ENCODE measurements at places on chromosomes 1 and 21.

- no peak for DNase-seq
These were observed 3.0 kb downstream of the TTC39A start for GRCh38 chr1:51327386-51327785.

DNA sequence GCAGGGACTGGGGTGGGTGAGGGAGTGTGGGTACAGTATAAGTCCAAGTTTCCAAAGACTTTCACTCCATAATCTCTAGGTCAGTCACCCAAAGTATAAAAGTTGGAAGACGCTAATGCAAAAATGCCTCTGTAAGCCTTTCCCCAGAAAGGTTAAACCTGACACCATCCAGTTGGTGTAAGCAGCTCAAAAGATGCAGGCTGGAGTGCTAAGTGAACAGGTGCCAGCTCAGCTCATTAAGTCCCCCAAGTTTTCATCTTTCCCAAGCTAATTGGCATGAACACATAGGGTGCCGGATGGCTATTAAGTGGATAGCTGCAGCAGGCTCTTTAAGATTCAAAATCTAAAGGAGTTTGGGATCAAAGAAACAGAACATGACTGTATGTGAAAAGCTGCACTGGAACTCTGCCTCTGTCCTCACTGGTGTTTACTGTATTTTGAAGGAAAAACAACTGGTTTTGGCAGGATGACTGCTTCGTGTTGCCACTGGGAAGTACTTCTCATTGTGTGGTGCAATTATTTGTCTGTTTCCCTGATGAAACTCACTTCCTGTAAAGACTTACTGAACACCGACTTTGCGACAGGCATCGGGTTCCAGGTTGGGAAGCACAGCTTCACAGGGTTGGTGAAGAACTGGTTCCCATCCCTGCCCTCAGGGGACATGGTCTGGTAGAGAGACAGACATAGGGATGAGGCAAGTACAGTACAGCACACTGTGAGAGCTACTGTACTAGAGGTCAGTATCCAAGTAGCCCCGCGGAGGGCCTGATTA is 152.7 kb downstream of the DAB1 start:
- no peak for DNase-seq

- no peak for DNase-seq
These were observed 23.4 kb upstream of the IGSF3 start for GRCh38 chr1:116690849-116691406.

DNA sequence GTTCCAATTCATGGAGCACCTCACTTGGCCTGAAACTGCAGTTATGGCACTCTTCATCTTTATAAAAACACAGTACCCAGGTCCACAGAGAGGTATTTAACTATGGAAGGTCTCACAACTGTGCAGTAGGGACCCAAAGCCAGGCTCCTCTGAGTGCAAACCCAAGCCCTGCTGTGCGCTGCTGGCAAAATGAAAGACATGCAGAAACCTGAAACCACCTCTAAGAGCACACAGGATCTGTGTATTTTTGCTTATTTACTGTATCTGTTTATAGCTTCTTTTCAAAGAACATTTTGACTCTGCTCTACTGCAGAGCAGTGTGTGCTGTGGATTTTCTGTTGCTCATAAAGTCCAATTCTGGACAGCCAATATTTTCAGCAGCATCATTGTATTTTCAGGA is 166.6 kb downstream of the DSCAM start:
- no peak for DNase-seq

GRCh38 chr21:40976198-40977109 is 129.5 kb upstream of the DSCAM start:
- no peak for DNase-seq

DNA sequence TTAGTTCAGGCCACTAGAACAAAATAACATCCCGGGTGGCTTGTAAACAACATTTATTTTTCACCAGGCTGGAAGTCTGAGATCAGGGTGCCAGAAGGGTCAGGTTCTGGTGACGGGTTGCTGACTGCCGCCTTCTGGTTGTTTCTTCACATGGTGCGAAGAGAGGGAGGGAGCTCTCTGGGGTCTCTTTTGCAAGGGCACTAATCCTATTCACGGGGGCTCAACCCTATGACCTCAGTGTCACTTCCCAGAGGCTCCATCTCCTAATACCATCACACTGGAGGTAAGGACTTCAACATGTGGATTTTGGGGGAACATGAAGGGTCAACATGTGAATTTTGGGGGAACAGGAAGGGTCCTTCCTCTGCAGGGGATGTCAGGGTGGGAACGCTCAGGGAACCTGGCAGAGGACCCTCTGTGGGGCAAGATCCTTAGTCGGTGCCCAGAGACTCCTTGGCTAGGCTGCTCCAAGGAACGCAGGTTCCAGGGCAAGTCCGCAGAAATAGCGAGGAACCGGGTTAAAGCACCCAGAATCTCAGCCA is 8.7 kb upstream of the C2CD2 start:
- DNase-seq: no peak

GRCh38 chr1:156165083-156165482 is 11.7 kb downstream of the SEMA4A start:
- DNase-seq: no peak

GRCh38 chr1:61139775-61140549 is 57.6 kb downstream of the NFIA start:
- no peak for DNase-seq

DNA sequence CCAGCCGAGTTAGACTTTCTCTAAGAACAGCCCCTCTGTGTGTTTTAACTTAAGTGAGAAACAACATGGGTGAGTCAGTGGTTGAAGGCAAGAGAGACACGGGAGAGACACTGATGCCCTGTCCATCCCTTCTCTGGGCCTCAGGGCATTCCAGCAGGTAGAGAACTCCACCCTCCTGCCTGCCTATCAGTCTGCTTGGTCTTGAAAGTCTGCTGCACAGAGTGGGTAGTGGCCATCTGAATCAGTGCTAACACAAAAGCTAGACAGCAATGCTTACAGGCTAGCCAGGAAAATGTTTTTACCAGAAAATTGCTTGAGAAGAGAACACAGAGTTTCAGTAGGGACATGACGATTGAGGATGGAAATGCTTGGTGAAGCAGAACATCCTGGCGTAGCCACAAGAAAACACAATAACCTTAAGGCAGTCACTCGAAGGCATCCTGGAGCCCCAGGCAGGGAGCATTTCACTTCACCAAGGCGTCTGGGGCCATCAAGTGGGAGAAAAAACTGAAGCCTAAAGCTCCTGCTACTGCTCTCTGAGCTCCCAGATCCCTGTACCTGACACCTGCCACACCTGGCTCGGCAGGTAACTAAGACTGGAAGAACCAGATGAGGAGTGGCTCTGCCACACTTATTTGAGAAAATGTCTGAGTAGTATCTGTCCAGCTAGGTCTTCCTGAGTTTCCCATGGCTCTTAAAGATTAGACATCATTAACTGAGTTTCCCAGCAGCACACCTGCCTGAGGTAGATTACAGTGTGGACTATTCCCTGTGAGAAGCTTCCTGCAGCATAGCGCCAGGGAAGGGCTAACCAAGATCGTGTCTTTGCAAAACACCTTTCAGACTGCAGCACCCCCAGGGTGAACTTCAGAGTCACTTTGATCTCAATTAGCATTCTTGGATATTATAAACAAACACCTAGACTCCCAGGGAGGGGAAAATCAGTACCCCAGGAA is 18.1 kb upstream of the LBR start:
- no peak for DNase-seq

- peak; percentile 86 for DNase-seq
These were observed 36.7 kb downstream of the CAPN2 start for GRCh38 chr1:223748773-223749733.

GRCh38 chr1:85584264-85584781 is 3.8 kb downstream of the CCN1 start:
- no peak for DNase-seq

- no peak for DNase-seq
These were observed 37.3 kb downstream of the PTAFR start for GRCh38 chr1:28139025-28139712.

DNA sequence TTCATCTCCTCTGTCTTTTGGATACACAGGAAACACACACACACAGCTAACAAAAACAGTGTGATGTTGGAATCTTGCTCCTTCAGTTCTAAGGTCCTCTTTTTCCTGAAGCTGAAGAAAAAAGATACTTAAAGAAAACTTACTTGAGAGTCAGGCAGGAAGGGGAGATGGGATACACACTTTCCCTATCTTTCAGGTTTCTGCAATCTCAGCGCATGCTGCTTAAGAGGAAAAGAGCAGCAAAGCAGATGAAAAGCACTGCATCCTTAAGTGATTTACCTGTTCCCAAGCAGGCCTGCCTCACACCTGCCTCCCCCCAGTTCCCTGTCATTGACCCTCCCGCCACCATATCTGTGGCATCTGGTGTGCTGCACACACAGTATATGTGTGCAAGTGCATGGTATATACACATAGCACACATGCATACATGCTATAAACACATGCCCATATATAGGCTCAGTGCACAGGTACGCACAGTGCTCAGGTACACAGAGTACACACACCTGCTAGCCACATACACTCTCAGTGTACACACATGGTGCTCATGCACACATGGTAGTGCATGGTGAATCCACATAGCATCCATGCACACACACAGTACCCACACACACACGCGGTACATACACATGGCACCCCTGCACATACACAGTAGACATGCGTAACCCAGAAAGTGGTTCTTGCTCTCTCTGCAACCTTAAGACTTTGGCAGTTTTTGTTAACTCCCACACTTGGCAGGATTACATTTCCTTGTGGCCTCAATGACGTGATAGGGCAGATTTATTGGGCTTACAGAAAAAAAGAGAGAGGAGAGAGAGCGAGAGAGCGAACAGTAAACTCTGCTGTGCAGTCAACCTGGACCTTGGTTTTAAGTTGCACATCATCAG is 166.9 kb downstream of the TOMM20 start:
- DNase-seq: no peak

DNA sequence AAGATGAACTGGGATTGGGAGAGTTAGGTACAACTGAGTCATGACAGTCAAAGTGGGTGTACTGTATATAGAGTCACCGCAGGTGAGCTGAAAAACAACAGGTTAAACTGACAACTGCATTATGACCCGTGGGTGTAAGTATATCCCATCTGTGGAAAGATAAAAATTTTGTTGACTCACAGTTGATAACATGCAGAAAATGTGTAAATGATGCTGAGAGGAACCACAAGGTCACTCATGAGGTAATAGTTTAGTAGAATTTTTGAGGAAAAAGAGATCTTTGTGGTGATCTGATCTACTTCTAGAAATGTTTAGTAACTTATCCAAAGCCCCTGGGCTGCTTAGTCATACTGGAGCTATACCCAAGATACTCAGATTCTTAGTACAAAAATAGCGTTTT is 838 bp downstream of the OR2C3 start:
- no peak for DNase-seq

- no peak for DNase-seq
These were observed 7.0 kb upstream of the MDM4 start for GRCh38 chr1:204509186-204509635.

DNA sequence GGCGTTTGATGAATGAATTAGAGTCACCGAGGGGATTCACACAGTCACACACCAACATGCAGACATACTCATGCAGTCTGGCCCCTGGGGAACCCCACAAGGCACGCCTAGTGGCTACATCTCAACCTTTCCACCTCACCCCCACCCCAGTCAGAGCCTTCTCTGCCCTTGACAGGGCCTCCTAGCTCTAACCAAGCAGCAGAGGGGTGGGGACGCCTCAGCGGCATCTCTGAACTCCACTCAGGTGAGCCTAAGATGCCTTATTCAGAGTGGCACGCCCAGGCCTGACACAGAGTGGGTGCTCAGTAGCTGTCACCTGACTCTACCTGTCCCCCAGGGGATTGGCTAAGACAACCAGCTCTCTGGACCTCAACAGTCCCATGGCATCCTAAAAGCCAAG is 3.7 kb upstream of the SDC3 start:
- DNase-seq: no peak
